ENCODE measurements at places on chromosomes 4 and X.

DNA sequence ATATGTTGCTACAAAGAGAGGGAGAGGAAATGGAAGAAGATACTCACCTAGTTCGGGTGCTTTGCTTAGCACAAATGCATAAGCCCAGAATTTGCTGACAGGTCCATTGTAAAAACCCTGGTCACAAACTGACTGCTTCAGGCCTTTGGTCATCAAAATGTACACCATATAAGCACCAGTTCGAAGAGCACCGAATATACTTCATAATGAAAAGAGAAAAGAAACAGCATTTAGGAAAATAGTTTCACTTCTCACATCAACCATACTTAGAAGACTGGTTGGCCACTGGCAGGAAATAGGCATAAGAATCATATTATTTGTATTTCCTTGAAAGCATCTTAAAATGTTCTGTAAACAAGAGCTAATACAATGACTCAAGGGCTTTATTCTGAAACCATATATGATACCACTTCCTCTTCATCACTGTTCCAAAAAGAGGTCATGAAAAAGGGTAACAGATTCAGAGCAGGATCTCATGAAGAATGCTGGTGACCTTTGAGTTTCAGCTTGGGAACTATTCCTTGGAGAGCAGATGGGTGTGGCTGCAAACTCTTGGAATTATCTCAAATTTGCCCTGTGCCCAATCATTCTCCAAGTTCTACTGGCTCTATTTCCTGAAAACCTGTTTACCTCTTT, 138.7 kb downstream of the ELOVL6 start:
- no peak for DNase-seq

- DNase-seq: no peak
Measured at GRCh38 chr4:173680278-173680677, 150.2 kb upstream of the HAND2 start.

- DNase-seq: no peak
Measured at GRCh38 chr4:175622887-175623286, 189.2 kb downstream of the GPM6A start.

DNA sequence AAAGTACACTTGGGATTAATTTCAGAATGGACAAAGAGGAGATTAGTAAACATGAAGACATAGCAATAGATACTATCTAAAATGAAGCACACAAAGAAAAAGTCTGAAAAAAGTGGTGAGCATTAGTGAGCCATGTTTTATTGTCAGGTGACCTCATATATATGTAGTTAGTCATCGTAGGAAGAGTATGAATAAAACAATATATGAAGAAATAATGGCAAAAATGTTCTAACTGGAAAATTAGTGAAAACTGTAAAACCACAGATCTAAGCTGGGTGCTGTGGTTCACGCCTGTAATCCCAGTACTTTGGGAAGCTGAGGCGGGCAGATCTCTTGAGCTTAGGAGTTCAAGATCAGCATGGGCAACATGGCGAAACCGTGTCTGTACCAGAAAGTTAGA, 67.9 kb downstream of the RBPJ start:
- no peak for DNase-seq

DNA sequence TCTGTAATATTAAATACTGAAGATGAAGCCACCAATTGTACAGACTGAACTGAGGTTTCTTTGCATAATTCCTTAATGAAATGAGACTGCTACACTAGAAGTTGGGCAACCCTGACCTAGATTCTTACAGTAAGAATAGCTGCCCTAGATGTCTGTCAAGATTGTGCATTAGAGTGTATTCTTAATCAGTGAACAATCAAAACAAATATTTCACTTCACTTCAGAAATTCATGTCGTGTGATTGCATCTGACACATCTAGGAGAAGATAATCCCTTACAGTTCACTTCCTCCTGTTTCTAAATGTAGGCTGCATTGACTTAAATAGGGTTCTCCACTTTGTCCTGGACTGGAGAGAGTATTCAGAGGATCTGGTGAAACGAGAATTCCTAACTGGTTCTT, 283.1 kb downstream of the HNRNPD start:
- DNase-seq: no peak

- DNase-seq: no peak
Measured at GRCh38 chr4:121740796-121741409, 24.1 kb downstream of the SMIM43 start.

GRCh38 chr4:54662901-54663585, 5.3 kb downstream of the KIT start:
- DNase-seq: no peak

GRCh38 chr4:65698631-65699030, 28.3 kb upstream of the EPHA5 start:
- DNase-seq: no peak

DNA sequence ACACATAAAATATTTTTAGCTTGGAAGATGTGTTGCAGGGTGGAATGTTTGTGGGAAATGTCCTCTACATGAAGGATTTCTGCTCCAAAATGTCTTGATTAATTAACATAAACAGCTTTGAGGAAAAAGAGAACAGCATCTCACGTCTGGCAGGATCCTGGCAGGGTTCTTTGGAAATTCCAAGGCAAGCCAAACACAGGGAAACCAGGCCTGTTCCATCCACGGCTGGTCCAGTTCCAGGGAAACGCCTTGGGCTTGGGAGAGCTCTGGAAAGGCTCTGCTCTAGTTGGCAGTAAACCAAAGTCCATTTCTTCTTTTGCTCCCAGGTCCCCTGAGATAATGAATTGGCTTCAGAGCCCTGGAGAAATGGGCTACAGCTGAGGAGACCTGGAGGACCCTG, 42.4 kb upstream of the GAB1 start:
- no peak for DNase-seq

GRCh38 chrX:46792810-46793188, 33.9 kb upstream of the SLC9A7 start:
- DNase-seq: no peak

DNA sequence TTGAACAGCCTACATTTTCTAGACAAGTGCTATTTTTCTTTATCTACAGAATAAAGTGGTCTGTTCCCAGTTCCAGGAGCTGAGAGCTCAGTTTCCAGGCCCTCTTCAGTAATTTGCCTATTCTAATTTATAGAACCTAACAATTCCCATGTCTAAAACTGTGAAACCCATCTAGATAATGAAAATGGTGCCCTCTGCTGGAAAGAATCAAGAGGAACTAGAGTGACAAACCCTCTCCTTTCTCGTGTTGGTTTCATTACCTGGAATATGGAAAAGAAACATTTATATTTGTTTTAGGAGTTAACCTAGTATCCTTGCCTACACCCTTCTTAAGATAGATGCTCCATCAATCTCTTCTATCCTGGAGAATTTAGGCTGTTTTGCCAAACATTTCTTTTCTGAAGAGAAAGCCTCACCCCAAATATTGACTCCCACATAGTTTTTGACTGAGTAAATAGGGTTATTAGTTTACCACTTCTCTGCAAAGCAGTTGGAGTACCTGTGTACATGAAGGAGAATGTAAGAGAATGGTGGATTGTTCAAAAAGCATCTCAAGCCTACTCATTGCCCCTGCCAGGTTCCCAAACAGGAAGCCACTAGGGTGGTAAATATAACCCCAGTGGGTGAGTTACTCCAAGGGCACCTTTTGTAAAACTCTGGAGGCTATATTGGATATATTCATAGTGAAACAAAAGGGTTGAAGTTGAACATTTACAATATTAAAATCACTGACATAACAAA, 121.6 kb downstream of the RASL11B start:
- peak; percentile 25 for DNase-seq

DNA sequence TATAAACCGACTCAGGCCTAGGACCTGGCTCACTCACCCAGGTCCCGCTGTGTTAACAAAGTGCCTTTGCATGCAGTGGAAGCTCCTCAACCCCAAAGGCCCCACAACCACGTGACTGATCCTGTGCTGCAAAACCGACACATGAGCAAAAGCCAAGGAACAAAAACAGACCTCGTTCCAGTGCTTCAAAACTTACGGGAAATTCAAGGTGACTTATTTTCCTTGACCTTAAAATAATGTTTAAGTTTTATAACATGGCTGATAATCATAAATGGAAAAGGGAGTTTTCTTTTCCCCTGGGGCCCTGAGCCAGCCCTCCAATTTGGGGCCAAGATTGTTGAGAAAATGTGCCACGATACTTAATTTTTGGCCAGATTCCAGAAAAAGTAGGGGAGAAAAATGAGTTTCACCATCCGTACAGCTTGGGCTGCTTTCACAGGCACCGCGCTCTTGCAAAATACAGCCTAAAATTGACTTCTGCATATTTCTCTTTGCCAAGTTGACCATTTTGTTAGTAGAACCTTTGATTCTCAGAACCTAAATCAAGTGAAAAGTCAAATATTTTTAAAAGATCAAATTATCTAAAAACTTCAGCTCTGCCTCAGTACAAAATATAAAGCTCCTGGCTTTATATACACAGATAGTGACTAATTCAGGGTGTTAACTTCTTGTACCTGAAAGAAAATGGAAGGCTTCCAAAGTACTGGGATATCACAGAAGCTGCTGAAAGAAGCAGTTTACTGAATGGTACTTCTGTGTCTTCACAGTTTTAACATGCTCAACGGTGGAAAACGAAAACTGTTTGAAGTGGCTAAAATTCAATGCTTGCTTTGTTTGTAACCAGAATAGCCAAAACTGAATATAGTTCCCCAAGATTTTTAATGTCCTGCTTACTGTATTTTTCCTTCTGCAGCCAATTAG, 93.8 kb downstream of the APBB2 start:
- DNase-seq: no peak

- no peak for DNase-seq
Measured at GRCh38 chr4:142706381-142706780, 139.7 kb downstream of the INPP4B start.

DNA sequence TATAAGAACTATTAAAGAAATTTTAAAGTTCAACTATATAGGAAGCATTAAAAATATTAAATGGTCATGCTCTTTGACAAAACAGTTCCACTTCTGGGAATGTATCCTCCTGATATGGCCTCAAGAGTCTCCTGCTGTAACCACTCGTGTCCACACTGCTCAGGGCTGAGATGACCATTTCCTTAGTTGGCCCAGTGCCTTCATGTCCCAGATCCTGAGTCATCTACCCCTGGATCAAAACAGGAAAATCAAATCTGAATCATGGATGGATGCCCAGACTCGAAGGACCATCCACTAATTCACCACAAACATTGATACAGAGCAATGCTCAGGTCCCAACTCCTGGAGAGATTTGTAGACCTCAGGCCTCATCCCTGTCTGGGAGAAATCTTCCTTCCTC, 44.7 kb downstream of the GPRASP3 start:
- DNase-seq: no peak

- DNase-seq: no peak
Measured at GRCh38 chrX:30561191-30561590, 16.4 kb downstream of the TASL start.

GRCh38 chr4:29559286-29559685, 1160.9 kb upstream of the PCDH7 start:
- no peak for DNase-seq

DNA sequence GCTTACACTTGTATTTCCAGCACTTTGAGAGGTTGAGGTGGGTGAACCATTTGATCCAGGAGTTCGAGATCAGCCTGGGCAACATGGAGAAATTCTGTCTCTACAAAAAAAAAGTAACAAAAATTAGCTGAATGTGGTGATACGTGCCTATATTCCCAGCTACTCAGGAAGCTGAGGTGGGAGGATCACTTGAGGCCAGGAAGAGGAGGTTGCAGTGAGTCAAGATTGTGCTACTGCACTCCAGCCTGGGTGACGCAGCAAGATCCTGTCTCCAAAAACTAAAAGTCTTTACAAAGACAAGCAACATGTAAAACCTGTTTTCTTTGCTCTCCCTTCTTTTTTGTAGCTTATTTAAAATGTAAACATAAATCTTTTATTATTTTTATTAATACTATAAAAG, 1156.1 kb downstream of the FAT4 start:
- no peak for DNase-seq

DNA sequence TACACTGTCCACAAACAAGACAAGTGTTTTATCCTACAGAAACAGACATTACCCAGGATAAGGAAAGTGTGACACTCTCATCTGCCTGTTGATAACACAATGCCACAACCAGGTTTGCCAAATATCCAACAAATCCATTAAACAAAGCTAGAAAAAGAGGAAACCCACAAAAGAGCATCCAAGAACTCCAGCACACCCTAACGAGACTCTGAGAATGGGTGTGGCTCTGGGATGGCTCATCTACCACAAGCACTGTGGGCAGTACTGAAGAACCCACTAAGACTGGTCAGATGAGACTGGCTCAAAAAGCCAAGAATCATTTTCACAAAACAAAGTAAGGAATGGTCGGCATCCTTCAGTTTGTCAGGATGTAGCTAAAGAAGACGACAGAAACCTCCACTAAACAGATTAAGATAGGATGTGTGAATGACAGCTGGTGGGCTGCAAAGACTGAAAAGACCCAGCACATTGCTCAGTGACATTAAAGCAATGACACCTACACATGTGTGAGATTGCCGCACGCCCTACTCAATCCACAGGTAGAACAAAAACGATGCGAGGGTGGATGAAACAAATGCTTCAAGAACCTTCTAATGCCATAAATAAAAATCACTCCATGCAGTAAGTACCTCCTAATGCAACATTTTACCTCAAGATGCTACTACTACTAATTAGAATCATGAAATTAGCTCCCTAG, 14.7 kb downstream of the ATP8A1 start:
- DNase-seq: no peak

- no peak for DNase-seq
Measured at GRCh38 chr4:113593400-113594230, 167.9 kb downstream of the CAMK2D start.

- no peak for DNase-seq
Measured at GRCh38 chr4:174580597-174580996, 58.3 kb upstream of the HPGD start.

DNA sequence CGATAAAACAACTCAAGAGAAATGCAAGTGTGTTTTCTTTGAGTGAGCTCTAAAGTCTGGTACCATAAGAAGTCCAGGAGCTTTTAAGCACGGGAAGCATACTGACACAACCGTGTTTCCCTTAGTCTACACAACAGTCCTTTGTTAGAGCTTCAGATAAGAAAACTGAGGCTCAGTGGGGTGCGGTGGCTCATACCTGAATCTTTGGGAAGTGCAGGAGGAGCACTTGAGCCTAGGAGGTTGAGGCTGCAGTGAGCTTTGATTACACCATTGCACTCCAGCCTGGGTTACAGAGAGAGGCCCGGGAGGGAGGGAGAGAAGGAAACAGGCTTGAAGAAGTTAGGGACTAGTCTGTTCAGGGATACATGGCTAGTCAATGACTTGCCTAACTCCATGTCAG, 21.9 kb downstream of the LEF1 start:
- no peak for DNase-seq

All from NCI-H1105 (cell line).